ENCODE measurements at places on chromosomes 12 and 14.

GRCh38 chr12:32272465-32272864 is 126.9 kb upstream of the FGD4 start:
- no peak for DNase-seq

- no peak for DNase-seq
These were observed 98.4 kb upstream of the RBM19 start for GRCh38 chr12:114064497-114064896.

DNA sequence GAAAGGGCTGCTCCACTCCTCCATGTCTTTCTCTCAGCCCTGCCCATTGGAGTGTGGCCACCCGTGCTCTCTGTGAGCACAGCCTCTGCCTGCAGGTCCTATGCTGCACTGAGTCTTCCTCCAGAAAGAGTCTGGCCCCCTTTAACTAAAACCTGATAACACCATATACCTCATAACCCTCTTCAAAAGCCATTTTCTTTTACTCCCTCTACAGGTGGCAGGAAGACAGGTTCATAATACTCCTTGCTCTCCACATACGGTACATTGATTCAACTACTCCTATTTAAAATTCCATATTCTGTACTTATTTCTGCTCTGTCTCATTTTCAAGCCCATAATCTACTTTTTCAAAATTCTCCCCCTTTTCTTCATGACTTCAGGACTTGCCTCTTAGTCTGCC is 144.0 kb downstream of the HELB start:
- no peak for DNase-seq

- no peak for DNase-seq
These were observed 49.1 kb upstream of the KCNJ8 start for GRCh38 chr12:21823581-21823980.

DNA sequence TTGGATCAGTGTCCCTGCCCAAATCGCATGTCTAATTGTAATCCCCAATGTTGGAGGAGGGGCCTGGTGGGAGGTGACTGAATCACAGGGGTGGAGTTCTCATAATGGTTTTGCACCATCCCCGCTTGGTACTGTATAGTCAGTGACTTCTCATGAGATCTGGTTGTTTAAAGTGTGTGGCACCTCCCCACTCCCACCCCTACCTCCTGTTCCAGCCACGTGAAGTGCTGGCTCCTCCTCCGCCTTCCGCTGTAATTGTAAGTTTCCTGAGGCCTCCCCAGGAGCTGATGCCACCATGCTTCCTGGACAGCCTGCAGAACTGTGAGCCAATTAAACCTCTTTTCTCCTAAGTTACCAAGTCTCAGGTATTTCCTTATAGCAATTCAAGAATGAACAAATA is 67.2 kb downstream of the FERMT2 start:
- DNase-seq, result no peak

- no peak for DNase-seq
These were observed 50.5 kb downstream of the SSH1 start for GRCh38 chr12:108806921-108807320.

GRCh38 chr12:52056801-52057637 is 5.8 kb downstream of the NR4A1 start:
- DNase-seq, result no peak

DNA sequence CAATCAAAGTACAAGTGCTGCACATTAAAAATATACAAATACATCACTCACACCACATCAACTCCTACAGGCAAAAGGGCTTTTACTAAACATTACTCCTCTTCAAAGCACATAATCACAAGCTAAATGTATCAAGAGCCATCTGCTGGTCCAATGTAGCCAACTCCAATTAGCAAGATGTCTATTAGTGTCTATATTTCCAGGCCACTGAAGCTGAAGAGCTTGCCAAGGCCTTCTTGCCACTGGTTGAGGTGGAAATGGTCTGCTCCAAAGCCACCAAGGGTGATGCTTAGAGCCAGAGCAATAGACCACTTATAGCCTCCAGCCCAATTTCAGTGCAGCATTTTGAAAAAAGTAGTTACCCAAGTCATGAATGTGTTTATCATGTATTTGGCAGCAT is 54.4 kb downstream of the RASSF9 start:
- DNase-seq, result no peak

- no peak for DNase-seq
These were observed 11.7 kb downstream of the SP1 start for GRCh38 chr12:53391724-53392123.

DNA sequence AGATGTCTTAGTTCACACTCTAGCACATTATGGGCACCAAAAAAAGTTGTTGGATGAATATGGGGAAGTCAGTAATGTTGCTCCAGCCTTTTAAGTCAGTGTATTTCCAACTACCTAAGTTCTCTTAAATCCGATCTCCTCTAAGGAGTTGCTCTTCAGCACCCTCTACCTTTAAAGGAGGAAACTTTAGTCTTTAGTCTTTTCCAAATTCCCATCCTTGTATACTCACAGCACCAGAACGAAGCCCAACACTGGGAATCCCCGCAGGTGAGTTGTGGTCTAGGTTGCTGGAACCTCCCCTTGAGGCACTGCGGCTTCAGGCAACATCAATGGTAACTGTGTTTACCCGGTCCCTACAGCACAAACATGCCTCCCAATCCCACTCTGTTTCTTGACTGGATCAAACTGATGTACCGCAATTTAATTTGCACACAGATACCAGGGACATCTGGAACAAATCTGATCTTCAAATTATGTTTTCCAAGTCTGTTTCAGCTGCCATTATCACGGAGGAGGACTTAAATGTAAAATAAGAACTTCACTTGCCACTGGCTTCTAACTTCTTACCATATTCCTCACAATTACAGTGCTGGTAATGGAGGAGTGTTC is 179.0 kb downstream of the FOXN3 start:
- no peak for DNase-seq

DNA sequence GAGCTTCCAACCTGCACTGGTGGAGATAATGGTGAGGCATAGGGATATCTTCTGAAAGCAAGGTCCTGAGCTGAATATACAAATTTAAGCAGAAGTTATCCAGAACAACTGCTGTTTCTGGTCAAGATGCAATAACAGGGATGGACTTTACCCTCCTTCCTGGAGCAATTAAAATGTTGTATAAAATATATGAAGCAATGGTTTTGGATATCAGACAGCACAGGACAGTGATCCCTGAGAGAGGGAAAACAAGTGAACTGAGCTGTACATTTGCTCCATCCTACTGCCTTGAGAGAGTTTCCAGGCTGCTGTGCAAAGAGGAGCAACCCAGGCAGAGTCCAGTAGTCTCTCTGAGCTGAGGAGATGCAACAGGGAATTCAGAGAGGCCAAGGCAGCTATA is 36.0 kb upstream of the CTDSP2 start:
- DNase-seq, result no peak

DNA sequence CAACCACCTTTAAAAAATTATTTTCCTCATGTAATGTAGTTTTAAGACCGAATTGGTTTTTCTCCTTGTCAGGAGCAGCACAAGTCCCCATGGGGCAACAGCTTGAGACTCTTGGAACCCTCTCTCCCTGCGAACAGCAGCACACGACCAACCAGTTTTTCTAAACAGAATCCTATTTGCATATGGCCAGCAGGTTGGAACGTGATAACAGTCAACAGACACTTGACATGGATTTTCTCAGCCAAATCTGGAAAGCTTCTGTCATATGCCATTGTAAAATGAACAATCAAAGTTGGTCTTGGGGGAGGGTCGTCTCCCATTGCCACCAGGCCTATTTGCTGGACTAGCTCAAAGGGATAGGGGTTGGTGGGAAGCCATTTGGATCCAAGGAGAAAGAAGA is 1915.0 kb upstream of the FLRT2 start:
- no peak for DNase-seq

- DNase-seq, result no peak
These were observed 19.5 kb upstream of the NUP107 start for GRCh38 chr12:68667291-68667690.

GRCh38 chr14:90924621-90925340 is 108.6 kb upstream of the TTC7B start:
- no peak for DNase-seq

DNA sequence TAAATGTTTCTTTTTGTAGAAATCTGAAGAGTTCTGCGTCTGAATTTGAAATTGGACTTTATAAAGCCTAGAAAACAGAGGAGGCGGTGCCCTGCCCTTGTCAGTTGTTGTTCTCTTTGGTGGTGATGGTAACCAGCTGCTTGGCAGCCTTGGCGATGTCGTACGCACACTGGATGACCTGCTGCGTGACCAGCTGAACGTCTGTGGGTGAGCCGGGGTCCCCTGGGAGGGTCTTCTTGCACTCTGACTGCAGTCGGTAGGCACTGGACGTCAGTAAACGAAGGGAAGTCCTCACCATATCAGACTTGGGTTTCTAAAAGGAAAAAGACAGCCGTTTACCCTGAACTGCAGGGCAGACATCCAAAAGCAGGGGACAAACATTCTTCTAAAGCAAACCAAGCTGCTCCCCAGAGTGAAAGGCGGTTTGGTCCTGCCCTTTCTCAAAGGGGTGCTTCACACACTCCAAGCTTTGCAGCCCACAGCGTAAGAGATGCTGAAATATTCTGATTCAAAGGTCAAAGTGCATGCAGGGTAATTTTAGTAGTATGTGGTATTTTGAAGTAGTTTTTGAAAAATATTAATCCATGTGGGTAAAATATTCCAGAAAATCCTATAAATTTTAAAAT is 32.9 kb downstream of the TCHP start:
- no peak for DNase-seq
